ENCODE measurements at places on chromosomes 3 and 15.

- no peak for DNase-seq
Observed at GRCh38 chr3:171867981-171868380, 24.8 kb downstream of the TMEM212 start.

- no peak for DNase-seq
Observed at GRCh38 chr3:31086698-31087097, 192.2 kb upstream of the GADL1 start.

- no peak for DNase-seq
Observed at GRCh38 chr3:189169728-189170127, 2.0 kb upstream of the TPRG1 start.

- DNase-seq = no peak
Observed at GRCh38 chr3:181974198-181974597, 262.5 kb downstream of the SOX2 start.

DNA sequence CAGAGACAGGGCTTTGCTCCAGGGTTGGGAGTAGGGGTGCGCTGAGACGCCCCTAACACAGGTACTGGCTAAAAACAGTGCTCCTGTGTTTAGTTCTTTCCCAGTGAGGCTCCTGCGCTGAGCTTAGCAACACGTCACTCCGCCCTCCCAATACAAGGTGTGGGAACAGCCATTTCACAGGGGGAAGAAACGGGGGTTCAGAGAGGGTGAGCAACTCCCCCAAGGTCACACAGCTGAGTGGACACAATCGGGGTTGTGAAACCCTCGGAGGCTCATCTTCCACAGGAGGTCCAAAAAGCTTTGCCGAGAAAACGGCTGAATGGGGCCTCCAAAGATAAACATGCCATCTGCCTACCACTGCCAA is 628 bp downstream of the PRRT3 start:
- DNase-seq = no peak

DNA sequence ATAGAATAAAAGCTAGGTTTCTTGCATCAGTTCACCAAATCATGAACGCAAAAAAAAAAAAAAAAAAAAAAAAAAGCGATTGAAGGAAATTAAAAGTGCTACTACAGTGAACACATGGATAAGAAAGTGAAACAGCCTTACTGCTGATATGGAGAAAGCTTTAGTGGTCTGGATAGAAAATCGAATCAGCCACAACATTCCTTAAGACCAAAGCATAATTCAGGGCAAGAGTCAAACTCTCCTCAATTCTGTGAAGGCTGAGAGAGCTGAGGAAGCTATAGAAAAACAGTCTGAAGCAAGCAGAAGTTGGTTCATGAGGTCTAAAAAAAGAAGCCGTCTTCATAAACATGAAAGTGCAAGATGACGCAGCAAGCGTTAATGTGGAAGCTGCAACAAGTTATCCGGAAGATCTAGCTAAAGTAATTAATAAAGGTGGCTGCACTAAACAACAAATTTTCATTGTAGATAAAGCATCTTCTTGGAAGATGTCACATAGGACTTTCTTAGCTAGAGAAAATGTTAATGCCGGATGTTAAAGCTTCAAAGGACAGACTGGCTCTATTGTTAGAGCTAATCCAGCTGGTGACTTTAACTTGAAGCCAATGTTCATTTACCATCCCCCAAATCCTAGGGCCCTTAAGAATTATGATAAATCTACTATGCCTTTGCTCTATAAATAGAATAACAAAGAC is 19.2 kb downstream of the P3H2 start:
- no peak for DNase-seq

- no peak for DNase-seq
Observed at GRCh38 chr3:151171145-151171757, 31.8 kb downstream of the GPR171 start.

DNA sequence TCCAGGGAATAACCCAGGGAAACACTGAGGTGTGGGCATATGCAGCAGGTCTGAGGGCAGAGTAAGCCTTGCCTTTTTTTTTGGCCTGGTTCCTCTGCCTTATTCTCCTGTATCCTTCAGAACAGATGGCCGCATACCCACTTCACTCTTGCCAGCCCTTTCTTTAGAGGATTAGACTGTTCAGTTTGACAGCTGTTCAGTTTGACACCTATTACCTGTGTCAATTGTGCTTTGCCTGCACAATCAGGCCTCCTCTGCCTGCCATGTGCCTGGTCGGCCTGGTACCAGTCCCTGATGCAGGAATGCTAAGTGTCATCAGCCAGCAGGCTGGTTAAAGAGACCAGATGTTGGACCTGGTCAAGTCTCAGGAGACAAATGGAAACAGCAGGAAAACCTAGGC is 22.3 kb downstream of the TM6SF1 start:
- DNase-seq = no peak

Measured in hematopoietic multipotent progenitor cell treated with erythropoietin and hydrocortisone succinate and interleukin-3 and kit ligand, for 17 days (in vitro differentiated cells).